ENCODE measurements at places on chromosomes 7 and 10. TPM values are rescaled to one million over a fixed set of nuclear protein-coding genes. Genes with fewer than 3 reads are reported as not detected.

DNA sequence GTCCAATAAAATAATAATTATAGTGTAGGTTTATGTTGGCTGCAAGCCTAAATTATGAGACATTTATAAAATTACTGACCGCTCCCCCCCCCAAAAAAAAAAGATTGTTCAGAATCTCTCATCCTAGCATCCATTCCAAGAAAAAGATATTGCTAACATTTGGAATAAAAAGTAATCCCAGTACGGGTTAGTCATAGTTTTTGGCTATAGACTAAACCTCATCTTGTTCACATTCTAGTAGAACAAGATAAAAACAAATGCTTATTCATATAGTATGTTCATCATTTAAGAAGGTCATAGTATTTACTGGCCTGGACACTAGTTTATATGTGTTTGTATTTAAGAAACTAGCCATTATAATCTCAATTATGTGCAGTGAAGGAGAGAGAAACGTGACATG is 44.0 kb downstream of the ADK start:
- no peak for DNase-seq

DNA sequence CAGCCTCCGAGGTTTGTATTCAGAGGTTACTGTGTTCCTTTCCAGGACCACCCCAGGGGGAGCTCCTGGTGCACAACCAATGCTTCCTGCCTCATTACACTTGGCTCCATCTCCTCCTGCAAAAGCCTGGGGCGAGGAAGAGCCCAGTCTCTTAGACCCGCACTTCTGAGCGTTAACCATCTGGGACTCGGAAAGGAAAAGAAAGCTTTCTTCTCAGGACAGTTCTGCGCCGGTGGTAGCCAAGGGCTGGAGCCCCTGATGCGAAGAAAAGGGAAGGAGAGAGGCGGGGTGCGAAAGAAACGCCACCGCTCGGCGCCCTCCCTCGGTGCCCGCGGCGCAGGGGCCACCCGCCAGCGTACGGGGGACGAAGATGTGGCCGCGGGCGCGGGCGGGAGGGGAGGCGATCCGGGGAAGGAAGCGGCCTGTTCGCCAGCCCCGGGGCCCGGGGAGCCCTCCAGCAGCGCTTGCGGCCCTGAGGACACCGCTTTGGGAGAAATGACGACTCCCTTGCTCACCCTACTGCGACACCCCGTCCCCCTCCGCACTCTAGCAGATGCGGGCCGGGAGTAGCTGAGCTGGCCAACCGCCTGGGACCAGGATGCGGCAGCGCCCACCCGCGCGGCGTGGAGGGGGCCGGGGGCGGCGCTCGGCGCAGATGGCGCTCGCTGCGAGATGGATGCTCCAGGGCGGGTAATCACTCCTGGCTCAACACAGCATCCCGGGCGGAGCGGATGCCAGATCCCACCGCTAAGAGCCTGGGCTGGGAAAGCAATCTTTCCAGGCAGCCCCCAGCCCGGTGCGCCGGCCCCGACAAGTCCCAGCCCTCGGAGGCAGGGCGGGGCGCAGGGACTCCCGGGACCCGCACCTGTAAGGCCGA is 1.3 kb downstream of the NRCAM start:
- DNase-seq, result no peak

DNA sequence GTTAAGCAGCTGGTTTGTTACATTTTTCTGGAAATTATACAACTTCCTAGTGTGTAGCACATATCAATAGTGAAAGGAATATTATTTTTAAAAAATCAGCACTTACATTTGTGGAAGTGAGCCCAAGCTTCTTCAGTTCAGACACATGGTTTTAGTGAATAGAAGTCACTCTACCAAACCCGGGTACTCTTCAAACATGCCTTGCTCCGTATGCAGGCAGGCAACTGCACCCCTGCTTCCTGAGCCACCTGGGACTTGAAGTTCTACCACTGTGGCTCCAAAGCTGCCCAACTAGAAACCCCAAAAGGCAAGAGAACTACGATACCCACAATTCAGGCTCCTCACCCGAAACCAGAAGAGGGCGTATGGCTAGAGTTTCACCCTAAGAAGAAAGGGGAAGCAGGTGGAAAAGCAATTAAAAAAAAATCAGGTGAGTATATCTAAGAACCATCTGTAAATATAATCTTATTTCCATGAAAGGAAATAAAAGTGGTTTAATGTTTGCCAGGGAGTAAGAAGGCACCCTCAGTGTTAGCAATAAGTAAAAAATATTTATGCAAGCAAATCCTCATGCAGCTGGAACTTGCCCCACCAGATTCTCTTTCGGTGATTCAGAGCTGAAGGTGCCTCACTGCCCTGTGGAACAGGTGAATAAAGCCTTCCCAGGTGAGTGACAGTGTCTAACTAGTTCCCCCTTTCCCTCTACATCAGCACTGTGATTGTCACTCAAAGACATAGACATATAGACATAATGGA is at the start of gene MACC1:
Gene MACC1, minus strand, starts transcription at position 192 of the 756 bp plus-strand sequence. CDS start 55,522 bp downstream, outside the sequence.
- DNase-seq, result no peak

GRCh38 chr7:18347170-18347569 is 148.4 kb upstream of the HDAC9 start:
- no peak for DNase-seq

DNA sequence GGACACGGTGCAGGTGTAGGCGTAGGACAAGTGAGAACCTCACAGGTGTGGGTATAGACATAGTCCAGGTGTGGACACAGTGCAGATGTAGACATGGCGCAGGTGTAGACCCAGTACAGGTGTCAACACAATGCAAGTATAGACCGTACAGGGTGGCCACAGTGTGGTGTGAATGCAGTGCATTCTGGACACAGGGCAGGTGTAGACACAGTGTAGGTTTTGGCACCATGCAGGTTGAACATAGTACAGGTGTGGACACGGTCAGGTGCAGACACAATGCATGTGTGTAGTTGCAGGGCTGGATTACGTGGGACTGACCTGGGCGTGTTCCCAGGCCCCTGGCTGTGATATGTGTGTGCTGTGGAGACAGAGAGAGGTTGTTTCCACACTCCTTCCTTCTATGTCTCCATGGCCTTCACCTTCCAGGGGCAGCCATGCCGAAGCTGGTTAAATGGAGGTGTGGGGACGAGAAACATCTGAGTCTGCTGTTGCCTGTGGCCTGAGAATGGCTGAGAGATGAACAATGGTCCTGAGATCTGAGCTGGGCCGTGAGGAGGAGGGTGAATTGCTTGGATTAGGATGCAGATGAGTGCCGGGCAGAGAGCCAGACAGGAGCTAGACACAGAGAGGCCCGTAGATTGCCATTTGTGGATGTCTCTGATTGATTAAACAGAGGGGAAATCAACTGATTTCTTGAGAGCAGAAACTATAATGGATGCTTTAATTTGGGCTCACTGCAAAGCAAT is 343.9 kb upstream of the SHH start:
- DNase-seq, result no peak

GRCh38 chr10:21749788-21750187 is 215.8 kb downstream of the MLLT10 start:
- DNase-seq, result no peak

GRCh38 chr7:112723416-112723815 is 66.8 kb downstream of the TMEM168 start:
- no peak for DNase-seq

- DNase-seq, result no peak
Observed at GRCh38 chr10:49273082-49273465, 25.9 kb upstream of the C10orf71 start.

The BEND7 gene
- total RNA-seq, result 17.4 TPM

The CALD1 gene
- 2,057 TPM for total RNA-seq

The CCDC201 gene
- total RNA-seq, result not detected

The NRCAM gene
- total RNA-seq, result 2.9 TPM
